ENCODE measurements at places on chromosomes 13 and 19. TPM values are rescaled to one million over a fixed set of nuclear protein-coding genes. Genes with fewer than 3 reads are reported as not detected.

PIN1 gene
- 42.3 TPM for total RNA-seq

ZNF433 gene
- total RNA-seq = 16.0 TPM

GARIN5A gene
- total RNA-seq = not detected

SIAH3 gene
- 0.16 TPM for total RNA-seq

CBLC gene
- total RNA-seq = 4.7 TPM

SPINT2 gene
- total RNA-seq = 52.0 TPM

LILRB4 gene
- total RNA-seq = 1.1 TPM

B3GNT3 gene
- total RNA-seq = 5.7 TPM

NOVA2 gene
- 1.2 TPM for total RNA-seq

CYP4F22 gene
- 2.4 TPM for total RNA-seq

ZNF571 gene
- 17.4 TPM for total RNA-seq

CASP14 gene
- not detected for total RNA-seq

KLK4 gene
- not detected for total RNA-seq

HIF3A gene
- 41.0 TPM for total RNA-seq

SULT2A1 gene
- 0.90 TPM for total RNA-seq

KLK2 gene
- not detected for total RNA-seq

CGB1 gene
- total RNA-seq = not detected

MBD3L3 gene
- total RNA-seq = not detected

ZNF761 gene
- total RNA-seq = 29.4 TPM

ZNF583 gene
- 22.7 TPM for total RNA-seq

TFDP1 gene
- total RNA-seq = 44.4 TPM

ZNF560 gene
- 0.21 TPM for total RNA-seq

NPAS1 gene
- 0.16 TPM for total RNA-seq

SYT5 gene
- 0.74 TPM for total RNA-seq

TEX26 gene
- total RNA-seq = 0.16 TPM

WDR18 gene
- 23.3 TPM for total RNA-seq

CYP2S1 gene
- total RNA-seq = 0.53 TPM

CEACAM7 gene
- not detected for total RNA-seq

BRSK1 gene
- total RNA-seq = 9.7 TPM

COG6 gene
- total RNA-seq = 88.8 TPM

C1QTNF9 gene
- 1.3 TPM for total RNA-seq
